GM03348 (cell line): ENCODE measurements at places on chromosomes 12 and 14.

DNA sequence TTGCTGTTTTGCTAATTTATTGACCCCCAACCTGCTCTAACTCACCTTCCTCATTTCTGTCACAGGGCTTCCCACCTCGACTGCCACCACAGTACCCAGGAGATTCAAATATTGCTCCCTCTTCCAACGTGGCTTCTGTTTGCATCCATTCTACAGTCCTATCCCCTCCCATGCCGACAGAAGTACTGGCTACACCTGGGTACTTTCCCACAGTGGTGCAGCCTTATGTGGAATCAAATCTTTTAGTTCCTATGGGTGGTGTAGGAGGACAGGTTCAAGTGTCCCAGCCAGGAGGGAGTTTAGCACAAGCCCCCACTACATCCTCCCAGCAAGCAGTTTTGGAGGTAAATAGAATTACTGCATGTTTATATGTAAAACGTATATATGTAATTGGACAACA, 68.8 kb downstream of the RAD52 start:
- DNase-seq, result no peak

- peak; percentile 84 for DNase-seq
Measured at GRCh38 chr12:27966870-27967269, 5.7 kb downstream of the PTHLH start.

DNA sequence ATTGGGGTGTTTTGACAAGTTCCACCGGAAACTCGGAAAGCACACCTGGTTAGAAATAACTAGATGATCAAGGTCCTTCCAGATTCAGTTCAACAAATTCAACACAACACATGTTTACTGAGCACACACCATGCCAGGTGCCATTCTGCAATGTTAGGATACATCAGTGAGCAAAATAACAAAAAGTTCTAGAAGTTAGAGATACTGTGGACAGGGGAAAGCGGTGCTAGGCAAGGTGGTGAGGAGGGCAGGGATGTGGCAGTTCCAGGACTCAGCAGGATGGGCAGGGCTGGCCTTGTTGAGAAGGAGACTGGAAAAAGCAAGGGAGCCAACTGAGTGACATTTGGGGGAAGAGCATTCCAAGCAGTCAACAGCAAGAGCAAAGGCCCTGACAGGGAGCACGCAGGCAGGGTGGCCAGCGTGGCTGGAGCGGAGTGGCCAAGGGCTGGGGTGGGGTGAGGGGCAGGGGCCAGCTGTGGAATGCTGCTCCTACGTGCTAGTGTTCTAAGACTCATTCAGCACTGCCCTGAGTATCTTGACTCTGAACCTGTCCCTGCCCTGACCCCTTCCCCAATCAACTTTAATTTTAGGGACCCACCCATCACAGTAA, 19.4 kb upstream of the FAIM2 start:
- no peak for DNase-seq

GRCh38 chr12:87943762-87944161, 85.4 kb downstream of the C12orf50 start:
- no peak for DNase-seq

- no peak for DNase-seq
Measured at GRCh38 chr14:22505697-22506377, 83.2 kb downstream of the DAD1 start.

- peak; percentile 12 for DNase-seq
Measured at GRCh38 chr12:106044773-106045172, 94.0 kb downstream of the NUAK1 start.

GRCh38 chr12:46363582-46364299, 8.8 kb downstream of the SLC38A2 start:
- no peak for DNase-seq

DNA sequence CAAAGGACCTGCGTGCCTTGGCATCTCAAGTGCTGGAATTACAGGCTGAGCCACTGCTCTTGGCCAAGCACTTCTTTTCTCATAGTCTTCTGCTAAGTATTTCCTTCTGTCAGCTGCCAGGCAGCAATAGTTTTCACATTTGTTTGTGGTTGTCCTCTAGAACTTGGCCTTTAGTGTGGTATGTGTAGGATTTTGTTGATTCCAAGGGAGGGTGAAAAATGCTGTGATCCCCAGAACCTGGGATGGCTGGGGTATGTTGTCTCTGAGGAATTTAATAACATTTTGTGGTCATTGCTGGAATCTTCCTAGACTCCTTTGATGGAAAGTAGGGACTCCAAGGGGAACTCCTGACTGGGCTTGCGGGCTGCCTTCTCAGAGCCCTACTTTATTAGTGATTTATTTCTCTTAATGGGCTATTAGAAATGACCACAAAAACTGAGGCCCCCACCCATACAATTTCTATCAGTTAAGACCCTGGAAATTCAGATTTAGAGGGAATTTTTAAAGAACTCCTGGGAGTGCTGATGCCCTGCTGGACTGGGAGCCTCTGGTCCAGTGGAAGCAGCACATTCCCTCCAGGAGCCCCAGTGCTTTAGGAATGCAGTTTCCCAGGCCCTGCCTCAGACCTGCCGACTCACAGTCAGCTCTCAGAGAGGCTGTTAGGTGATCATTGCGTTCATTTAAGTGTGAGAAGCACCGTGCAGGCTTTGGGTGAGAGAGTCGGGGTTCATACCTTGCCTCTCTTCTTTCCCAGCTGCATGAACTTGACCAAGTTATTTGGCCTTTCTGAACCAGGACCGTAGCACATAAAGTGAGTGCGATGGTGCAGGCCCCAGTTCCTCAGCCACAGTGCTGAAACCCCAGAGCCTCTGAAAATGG, 22.7 kb downstream of the TRAF3 start:
- peak; percentile 90 for DNase-seq

- no peak for DNase-seq
Measured at GRCh38 chr12:2262449-2262848, 209.7 kb downstream of the CACNA1C start.

GRCh38 chr14:68075382-68076029, 255.9 kb downstream of the RAD51B start:
- DNase-seq, result no peak

- no peak for DNase-seq
Measured at GRCh38 chr14:79730953-79731352, 480.4 kb downstream of the DIO2 start.

DNA sequence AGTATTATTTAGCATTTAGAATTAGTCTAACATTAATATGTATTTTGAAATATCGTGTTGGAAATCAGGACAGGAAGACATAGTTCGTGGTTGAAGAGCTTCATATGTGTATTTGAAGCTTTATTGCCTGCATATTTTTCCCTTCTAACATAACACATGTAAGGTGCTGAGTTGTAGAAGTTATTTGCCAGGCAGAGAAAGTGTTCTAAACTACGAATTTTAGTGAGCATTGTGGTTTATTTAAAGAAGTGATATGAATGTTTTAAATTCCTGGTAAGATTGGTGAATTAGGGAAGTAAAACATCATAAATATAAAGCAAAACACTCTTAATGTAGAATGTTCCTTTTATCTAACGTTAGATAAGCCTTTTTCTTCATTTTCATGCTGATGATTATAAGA, 2.5 kb downstream of the RASSF3 start:
- no peak for DNase-seq

DNA sequence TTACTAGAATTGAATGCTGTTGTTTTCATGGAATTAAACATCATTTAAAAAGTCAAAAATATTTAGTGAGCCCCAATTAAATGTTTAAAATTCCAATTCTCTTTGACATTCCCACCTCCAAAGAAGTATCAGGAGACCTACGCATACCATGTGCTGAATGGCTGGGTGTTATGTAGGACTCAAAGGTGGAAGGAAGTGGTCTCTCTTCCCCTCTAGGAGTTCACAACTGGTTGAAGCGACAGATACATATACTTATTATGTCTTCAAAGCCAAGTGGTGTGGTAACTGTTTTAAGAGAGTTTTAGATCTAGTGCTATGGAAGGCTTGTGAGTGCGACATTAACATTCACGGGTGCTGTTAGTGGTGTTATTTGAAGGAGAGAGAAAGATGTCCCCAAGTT, 464.0 kb downstream of the ATP23 start:
- no peak for DNase-seq

GRCh38 chr14:63993992-63994391, 141.2 kb downstream of the SYNE2 start:
- DNase-seq, result no peak

- DNase-seq, result peak; percentile 27
Measured at GRCh38 chr14:70698288-70698687, 56.6 kb downstream of the TTC9 start.

DNA sequence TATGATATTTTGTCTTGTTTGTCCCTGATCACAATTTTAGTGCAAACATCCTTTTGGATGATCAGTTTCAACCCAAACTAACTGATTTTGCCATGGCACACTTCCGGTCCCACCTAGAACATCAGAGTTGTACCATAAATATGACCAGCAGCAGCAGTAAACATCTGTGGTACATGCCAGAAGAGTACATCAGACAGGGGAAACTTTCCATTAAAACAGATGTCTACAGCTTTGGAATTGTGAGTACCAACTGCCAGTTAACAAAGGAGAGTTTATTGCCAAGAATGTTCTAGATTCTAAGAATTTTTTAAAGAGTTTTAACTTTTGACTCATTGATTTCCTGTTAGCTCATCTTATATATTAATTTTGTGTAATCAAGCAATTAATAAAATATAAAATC, 55.4 kb downstream of the IRAK3 start:
- peak; percentile 25 for DNase-seq

- DNase-seq, result no peak
Measured at GRCh38 chr12:9319044-9319841, 111.0 kb upstream of the PZP start.

DNA sequence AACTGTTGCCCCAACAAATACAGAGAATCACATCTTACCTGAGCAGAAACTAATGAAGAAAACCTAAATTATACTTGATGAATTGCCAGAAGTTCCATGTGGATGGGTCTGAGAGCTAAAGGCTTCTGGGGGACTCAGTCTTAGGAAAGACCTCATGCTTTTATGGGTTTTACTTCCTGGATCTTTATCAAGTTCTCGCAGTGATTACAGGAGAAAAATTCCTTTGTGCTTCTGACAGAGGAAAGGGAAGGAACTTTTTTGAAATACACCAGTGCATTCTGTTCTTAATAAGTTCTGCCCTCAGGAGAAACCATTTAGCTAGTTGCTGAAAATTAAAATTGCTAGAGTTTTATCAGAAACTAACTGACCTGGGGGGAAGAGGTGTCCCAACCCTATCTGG, 203.9 kb upstream of the KITLG start:
- DNase-seq, result no peak

- no peak for DNase-seq
Measured at GRCh38 chr12:128844031-128844635, 9.1 kb upstream of the GLT1D1 start.

- DNase-seq, result no peak
Measured at GRCh38 chr14:63046339-63047268, 1.3 kb upstream of the KCNH5 start.

DNA sequence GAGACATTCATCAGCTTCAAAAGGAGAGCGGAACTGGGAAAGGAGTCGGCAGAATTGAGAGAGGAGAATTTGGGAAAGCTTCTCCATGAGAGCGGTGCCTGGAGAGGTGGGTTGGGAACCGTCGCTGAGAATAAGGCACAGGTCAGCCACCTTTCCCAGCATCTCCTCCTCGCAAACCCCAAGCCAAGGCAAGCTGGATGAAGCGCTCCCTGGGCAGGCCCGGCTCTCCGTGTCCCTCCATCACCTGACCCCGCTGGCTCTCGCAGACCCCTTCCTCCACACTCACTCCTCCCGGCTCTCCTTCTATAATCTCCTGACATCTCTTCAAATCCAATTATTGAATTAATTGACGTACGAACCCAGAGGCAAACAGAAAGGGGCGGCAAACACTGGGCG, 18.9 kb upstream of the ATP5MC2 start:
- DNase-seq, result no peak

- no peak for DNase-seq
Measured at GRCh38 chr12:25797949-25798348, 160.5 kb upstream of the RASSF8 start.

GRCh38 chr12:75840994-75841355, 190.6 kb downstream of the PHLDA1 start:
- DNase-seq, result no peak

GRCh38 chr12:29256598-29256997, 107.5 kb downstream of the FAR2 start:
- no peak for DNase-seq

- DNase-seq, result no peak
Measured at GRCh38 chr12:6834873-6835272, 5.9 kb upstream of the GNB3 start.

DNA sequence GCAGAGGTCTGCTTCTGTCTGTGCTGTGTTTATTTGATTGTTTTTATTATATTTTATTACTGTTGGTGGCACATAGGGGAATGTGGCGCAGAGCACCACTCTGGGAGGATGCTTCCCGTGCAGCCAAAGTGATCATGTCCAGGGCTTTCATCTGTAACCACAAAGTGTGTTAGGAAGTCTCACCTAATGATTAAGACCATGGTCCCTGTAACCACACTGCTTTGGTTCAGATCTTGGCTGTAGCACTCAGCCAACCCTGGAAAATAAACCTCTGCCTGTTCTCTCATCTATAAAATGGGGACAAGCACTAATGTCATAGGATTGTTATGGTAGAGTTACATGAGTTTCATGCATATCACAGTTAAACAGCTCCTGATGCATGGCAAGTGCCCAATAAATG, 1.9 kb downstream of the RESF1 start:
- DNase-seq, result no peak

DNA sequence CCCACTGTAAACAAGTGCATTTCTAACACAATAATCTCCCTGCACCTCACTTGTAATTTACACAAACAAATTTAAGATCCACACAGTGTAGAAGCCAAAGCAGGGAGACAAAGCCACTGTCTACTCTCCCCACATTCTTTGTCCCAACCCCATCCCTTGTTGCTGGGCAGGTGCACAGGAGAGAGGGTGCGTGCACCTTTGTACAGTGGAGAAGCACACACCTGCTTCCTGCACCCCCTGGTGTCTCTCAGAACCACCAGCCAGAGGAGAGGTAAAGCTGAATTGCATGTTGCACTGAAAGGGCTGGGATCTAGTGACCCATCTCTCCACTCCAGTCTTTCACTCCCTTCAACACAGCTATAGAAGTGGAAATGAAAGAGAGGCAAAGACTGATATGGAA, 51.4 kb upstream of the IFNG-AS1 start:
- no peak for DNase-seq

DNA sequence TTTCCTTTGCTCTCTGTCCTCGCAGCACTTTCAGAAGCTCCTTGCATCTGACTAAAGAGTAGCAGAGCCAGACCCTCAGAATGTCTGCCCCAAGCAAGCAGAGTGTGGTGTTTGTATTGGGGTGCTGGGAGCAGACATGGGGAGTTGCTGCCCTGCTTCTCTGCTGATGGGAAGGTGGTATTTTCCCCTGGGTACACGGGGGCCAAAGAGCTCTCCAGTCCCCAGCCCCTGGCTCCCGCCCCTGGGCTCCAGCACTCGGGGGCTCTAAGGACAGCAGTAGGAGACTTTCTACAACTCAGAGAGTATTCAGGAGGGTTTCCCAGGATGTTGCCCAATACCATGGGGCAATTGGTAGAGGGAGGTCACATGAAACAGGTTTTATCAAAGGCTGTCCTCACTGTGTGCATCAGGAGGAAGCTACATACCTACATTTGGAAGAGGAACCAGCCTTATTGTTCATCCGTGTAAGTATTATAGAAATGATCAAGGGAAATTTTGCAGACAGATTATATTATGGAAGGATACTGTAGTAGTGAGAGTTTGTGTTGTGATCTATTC, 50.3 kb downstream of the DAD1 start:
- DNase-seq, result no peak
